NCI-H1694 treated with DMSO at 0.1 percent for 48 hours (cell line): ENCODE measurements at places on chromosomes 2 and 18.

- no peak for DNase-seq
Observed at GRCh38 chr2:221911890-221912289, 339.8 kb upstream of the EPHA4 start.

GRCh38 chr2:228318218-228318617, 136.7 kb upstream of the SPHKAP start:
- DNase-seq, result peak; percentile 72

DNA sequence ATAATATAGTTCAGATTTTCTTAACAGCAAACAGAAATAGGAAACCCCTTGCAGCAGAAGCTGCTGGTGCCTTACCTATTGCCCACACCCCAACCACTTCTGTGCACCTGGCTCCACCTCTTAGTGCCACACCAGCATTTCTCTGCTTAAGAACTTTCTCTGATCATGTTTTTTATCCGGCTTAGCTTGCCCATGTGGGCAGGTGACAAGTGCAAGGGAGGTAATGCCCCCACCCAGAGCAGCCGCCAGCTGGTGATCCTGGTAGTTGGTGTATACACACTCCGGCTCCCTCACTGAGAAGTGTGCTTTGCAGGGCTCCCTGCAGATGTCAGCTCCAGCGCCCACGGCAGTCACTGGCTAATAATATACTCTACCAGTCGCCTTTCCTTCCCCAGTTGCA, 126.3 kb downstream of the ALPK2 start:
- DNase-seq, result peak; percentile 44

DNA sequence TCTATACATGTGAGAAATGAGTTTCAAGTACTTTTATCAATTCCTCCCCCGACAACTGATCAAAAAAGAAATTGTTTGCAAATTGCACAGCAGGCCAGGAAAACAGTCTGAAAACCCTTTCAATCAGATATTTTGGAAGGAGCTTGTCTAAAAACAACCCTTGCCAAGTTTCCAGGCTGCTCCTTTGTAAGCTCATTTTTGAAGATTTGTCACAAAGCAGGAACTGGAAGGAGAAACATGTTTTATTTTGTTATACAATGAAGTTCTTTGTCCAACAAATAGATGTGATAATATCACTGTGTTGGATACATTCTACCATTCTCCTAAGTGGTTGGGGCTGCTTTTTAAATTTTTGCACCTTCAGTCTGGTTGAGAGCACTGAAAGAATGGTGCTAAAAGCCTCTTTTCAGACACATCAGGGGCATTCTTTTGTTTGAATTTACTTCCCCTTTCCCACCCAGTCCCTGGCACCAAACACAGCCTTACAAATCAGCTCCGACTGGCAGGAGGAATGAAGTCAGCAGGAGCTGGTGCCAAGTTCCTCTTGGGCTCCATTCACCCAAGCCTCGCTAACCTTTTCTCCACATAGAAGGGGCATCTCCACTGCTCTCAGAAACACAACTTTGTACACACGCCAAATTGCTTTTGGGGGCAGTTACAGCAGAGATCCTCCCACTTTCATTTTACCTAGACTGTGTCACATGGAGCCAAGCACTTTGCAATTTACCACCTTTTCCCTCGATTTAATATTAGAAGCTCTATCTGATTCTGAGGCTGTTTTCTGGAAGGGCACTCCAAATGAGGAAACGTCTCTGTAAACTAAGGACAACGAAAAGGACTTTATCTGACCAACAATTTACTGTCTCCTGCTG, 88.0 kb downstream of the C1D start:
- no peak for DNase-seq

- no peak for DNase-seq
Observed at GRCh38 chr2:57692395-57692794, 354.2 kb upstream of the VRK2 start.

- no peak for DNase-seq
Observed at GRCh38 chr2:68167186-68167585, 9.5 kb downstream of the PNO1 start.

- no peak for DNase-seq
Observed at GRCh38 chr2:150389447-150389846, 98.0 kb downstream of the RND3 start.

GRCh38 chr2:598058-598802, 79.0 kb downstream of the TMEM18 start:
- no peak for DNase-seq

- no peak for DNase-seq
Observed at GRCh38 chr2:207901829-207902228, 123.5 kb downstream of the PLEKHM3 start.

DNA sequence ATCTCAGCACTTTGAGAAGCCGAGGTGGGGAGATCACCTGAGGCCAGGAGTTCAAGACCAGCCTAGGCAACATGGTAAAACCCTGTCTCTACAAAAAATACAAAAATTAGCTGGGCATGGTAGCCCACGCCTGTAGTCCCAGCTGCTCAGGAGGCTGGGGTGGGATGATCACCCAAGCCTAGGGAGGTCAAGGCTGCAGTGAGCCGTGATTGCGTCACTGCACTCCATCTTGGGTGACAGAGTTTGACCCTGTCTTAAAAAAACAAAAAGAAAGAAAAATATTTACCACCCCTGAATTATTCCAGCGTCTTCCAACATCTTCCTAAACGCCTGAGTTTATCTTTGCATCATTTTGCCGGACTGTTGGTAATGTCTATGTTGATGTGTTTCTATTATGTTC, 6.2 kb upstream of the IGFBP5 start:
- DNase-seq, result no peak

- no peak for DNase-seq
Observed at GRCh38 chr18:38867680-38868079, 1302.1 kb upstream of the CELF4 start.

DNA sequence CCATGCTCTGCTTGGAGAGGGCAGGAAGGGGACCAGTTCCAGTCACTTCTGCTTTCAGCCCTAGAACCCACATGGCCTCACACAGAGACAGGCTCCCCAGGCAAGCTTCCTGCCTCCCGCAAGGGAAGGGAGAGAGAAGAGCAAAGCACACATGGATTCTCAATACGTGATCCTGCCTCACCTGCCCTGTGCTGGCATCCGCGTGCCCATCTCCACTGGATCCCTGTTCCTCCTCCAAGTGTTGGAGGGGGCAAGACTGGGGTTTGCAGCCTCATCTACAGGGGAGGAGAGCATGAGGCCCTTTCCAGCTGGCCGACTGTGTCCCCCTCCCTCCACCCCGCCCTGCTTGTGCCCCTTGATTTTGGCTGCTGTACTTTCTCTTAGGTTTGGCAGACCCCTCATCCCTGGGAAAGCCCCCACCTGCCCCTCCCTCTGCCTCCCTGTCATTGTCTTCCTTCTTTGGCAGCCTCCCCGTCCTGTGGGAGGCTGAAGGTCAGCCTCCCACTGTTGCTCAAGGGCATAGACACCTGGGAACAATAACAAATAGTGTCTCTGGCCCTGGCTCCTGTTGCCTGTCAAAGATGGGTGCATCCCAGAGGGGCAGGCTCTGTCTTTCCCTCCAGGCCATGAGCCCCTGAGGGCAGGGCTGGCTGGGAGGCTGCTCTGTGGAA, 22.7 kb downstream of the KCNF1 start:
- no peak for DNase-seq

DNA sequence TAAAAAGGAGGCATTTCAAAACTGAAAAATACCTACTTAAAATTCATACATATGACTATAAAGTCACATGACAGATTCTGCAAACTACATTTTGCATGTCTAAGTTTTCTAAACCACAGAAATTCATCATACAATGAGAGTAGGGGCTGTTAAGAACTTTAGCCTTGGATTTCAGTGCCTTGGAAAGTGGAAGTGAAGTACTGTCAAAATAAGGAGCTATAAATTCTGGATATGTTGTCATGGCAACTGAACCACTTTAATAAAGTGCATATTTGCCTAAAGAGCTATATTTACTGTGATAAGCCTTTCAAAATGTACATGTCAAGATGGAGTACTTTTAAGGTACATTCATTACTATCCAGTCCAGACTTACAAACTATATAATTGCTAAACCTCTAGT, 227.1 kb downstream of the RAB3GAP1 start:
- DNase-seq, result no peak

DNA sequence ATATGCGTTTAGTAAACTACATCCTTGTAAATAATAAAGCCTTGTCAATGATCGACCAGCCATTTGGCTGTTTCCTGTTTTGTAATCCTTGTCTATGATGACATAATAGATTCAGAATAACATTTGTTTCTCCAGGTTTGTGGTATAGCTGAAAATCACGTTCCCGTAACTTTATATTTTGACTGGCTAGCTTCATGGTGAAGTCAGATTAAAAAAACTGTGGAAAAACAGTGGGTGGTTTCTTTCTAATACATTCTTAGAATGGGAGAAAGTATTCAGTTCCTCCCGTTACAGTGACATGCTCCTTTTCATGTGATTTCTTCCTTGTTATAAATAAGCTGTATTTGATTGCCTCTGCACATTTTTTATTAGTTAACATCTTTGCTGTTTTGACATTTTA, 366.9 kb downstream of the NYAP2 start:
- no peak for DNase-seq

- no peak for DNase-seq
Observed at GRCh38 chr2:148967578-148967977, 70.9 kb upstream of the LYPD6B start.

- DNase-seq, result no peak
Observed at GRCh38 chr2:242011516-242011915, 142.0 kb downstream of the RTP5 start.

DNA sequence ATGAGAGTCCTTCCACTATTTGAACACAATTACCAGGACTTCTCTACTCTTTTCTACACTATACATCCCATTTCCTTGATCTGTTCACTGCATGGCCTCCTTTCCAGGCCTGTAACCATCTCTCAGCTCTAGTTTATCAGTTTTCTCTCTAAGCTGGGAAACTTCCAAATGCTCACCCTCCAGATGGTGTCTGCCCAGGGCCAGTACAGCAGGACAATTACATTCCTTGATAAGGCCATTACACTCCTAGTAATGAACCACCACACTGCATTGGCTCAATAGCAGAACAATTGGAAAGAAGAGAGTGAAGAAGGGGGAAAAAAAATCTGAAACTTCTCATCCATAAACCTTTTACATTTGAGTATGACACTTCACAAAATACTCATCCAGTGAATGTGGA, 359.1 kb downstream of the ALK start:
- DNase-seq, result no peak

GRCh38 chr2:202136526-202136925, 63.5 kb downstream of the KIAA2012 start:
- DNase-seq, result no peak

- no peak for DNase-seq
Observed at GRCh38 chr2:28558158-28558820, 62.4 kb downstream of the PLB1 start.

GRCh38 chr2:187206071-187206470, 242.0 kb downstream of the CALCRL start:
- no peak for DNase-seq

DNA sequence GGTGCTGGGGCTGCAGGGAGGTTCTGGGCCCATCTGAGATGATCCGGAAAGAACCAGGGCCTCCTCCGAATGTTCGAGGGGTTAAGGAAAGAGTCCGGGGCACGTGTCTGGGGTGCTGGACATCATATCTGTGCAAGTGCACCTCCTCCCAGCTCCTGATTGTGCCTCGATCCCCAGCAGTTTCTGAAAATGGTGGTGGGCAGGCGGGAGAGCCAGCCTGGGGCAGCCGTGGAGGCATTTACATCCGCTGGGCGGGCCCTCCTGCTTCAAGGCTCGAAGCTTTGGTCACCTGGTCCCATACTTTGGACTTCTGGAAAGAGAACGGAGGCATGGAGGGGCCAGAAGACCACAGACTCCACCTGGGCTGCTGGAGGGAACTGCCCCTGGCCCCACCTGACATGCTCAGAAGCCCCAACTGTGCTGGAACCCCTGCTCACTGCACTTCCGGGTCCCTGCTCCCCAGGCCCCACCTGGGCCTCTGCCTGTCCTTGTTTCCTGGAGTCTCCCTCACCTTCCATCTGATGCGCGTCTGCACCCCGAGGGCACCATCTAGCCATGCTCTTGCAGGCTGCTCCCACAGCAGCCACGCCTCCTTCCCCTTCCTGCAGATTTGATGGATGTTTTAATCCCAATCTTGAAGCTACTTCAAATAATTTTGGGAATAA, 119.2 kb upstream of the HDAC4 start:
- DNase-seq, result no peak

- no peak for DNase-seq
Observed at GRCh38 chr2:145064511-145064910, 544.6 kb upstream of the ZEB2 start.

DNA sequence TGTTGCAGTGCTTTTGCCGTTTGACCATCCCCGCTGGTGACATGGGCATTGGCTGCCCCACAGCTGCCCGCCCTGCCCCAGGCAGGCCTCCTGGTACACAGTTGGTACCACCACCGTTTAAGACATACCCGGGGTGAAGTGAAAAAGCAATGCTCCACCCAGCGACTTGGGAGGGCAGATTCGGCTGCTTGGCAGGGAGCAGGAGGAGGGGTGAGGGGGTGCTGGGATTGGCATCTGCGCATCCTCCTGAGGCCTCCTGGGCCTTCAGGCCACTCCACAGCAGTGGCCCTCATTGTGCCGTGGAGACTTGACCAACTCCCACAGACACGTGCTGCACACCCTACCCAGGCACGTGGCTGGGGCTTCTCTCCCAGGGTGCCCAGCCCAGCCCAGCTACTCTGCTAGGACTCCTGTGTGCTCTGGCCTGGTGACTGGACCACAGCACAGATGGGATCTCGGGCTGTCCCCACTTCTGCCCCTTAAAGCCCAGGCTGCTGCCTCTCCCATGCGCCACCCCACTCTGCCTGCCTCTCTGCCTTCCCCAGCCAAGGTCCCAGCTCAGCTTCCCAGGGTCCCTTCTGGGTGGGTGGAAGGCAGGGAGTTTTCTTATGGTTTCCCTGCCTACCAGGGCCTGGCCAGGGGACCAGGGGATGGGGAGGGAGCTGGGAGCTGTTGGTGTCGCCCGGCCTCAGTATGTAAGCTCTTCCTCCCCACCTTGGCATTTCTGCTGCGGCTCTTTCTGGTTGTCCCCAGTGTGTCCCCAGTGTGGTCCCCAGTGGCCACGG, 157.0 kb upstream of the HS6ST1 start:
- no peak for DNase-seq

DNA sequence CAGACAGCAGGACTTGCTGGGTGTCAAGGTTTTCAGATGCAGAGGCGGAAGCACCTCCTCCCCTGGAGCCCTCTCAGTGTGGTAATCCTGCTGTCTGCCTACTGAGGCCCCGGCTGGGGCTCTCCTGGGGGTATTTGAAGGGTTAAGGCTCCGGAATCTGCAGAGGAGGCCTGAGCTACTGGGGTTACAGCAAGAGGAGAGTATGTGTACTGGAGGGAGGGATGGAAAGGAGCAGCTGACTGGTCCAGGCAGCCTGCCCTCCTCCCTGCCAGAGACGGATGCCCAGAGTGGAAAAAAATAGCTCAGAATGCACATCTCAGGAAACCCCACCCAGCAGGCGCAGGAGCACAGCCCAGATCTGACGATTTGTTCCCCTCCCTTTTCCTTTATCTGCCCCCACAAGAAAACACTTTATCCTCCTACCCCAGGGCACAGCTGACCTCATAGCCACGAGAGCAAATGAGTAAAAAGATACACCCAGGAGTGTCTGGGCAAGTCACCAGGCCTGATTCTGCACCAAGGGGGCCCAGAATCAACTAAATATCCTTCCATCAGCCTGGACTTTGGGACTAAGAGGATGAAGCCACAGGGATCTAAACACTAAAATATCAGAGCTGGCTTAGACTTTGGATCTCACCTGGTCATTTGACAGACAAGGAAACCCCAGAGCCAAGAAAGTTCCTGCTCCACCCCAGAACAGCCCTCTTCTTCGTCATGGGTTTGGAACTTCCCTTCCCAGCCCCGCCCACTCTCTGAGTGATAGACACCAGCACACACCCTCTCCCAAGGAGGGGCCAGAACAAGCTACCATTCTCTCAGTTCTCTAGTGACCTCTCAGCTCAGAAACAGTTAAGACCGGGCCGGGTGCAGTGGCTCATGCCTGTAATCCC, 5.5 kb downstream of the TMBIM1 start:
- DNase-seq, result no peak

- DNase-seq, result no peak
Observed at GRCh38 chr18:21735452-21736015, 5.1 kb upstream of the MIB1 start.
